ENCODE measurements at places on chromosomes 6 and 20.

DNA sequence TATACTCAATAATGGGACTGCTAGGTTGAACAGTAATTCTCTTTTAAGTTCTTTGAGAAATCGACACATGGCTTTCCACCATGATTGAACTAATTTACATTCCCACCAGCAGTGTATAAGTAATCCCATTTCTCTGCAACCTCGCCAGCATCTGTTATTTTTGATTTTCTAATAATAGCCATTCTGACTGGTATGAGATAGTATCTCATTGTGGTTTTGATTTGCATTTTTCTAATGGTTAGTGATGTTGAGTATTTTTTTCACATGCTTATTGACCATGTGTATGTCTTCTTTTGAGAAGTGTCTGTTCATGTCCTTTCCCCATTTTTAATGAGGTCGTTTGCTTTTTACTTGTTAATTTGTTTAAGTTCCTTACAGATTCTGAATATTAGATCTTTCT is 66.5 kb downstream of the STK4 start:
- no peak for DNase-seq

- DNase-seq = peak; percentile 100
These were observed 8.0 kb upstream of the IER3 start for GRCh38 chr6:30752157-30752927.

DNA sequence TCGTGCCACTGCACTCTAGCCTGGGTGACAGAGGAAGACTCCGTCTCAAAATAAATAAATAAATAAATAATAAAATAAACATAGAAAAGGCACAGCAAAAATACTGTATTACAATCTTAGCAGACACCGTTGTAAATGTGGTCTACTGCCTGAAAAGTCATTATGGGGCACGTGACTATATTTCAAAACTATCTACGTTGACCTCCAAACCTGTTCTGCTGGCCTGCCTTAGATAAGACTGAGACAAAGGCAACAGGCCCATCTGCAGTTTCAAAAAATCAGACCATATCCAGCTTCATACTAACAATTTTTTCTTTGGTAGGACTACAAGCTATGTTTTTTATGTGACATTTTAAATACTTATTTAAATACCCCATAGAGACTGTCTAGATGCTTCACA is 59.1 kb downstream of the AGPAT4 start:
- no peak for DNase-seq

DNA sequence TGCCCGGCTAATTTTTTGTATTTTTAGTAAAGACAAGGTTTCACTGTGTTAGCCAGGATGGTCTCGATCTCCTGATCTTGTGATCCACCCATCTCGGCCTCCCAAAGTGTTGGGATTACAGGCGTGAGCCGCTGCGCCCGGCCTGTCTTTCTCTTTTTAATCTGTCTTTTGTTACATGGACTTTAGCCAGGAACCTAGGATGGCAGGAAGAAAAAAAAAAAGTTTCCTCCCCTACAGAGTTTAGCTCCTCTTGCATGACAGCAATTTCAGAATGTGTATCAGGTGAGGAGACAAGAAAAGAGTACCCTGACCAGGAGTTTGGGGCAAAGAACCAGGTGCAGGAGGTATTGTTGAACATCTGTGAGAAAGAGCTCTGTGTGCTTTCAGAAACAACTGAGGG is 21.4 kb upstream of the TXLNB start:
- no peak for DNase-seq

- peak; percentile 91 for DNase-seq
These were observed 38.0 kb upstream of the NR2E1 start for GRCh38 chr6:108127826-108128225.

DNA sequence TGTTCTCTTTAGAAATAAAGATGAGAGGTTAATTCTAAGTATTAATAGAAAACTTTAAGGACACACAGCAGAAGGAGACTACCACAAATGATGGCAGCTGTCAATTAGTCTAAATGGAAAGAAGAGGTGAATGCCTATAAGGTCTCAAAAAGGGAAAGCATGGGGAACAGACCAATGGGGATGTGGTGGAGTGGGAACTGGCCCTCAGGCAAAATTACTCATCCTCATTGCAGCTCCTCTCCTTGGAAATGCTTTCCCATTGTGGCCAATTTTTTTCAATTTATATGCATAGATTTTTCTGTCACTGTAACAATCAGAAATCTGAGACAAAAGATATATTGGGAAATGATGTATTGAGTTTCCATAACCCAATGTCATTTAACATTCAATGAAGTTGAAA is 222.9 kb upstream of the DEFB112 start:
- no peak for DNase-seq

- no peak for DNase-seq
These were observed 3.9 kb upstream of the FITM2 start for GRCh38 chr20:44314870-44315269.

- peak; percentile 46 for DNase-seq
These were observed 442.1 kb downstream of the BCKDHB start for GRCh38 chr6:80548532-80548931.

GRCh38 chr20:37229357-37229756 is 32.3 kb downstream of the GHRH start:
- DNase-seq = no peak

DNA sequence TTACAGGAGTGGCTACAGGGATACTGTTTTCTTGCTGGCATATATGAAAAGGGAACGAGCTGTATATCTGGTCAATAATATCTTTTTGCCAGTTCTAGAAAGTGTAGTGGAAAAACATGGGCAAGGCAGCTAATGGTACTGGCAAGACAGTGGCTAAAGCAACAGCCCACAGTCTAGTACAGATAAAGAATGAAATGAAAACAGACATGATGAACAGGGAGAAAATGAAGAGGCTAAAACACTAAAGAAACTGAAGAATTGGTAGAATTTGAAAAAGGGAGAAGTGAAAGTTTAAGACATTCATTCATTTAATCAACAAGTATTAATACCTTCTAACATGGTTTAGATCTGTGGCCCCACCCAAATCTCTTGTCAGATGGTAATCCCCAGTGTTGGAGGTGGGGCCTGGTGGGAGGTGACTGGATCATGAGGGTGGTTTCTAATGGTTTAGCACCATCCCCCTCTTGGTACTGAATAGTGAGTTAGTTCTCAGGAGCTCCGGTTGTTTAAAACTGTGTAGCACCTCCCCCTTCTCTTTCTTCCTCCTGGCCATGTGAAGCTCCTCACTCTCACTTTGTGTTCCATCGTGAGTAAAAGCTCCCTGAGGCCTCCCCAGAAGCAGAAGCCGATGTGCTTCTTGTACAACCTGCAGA is 18.1 kb downstream of the FAM184A start:
- no peak for DNase-seq

GRCh38 chr6:160117137-160117536 is 4.5 kb upstream of the SLC22A1 start:
- no peak for DNase-seq

DNA sequence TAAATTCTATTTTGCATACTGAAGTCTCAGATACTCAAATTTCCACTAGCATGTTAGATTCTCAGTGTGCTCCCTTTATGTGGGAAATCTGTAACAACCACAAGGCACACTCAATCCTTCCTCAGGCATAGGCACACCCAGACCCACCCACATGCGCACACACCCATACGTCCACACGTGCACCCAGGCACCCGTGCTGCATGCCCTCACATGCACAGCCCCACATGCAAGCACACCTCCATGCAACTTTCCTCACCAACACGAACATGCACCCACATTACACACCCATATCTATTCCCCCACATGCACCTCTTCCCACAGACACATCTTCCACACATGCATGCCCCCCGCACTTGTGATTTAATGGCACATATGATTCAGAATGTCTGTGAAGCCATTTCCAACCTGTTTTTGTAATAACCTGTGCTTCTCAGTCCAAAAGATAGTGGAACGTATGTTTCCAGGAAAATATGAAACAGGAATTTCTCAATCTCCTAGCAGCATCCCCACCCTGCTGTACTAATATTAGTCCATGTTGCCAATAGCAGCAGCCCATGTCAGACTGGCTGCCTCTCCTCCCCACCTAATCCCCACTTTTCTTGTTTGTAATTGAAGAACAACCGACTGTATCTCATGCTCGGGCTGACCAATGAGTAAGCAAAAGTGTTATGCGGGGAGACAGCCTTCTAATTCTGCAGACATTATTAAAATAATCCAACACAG is 11.3 kb upstream of the CYP24A1 start:
- no peak for DNase-seq

DNA sequence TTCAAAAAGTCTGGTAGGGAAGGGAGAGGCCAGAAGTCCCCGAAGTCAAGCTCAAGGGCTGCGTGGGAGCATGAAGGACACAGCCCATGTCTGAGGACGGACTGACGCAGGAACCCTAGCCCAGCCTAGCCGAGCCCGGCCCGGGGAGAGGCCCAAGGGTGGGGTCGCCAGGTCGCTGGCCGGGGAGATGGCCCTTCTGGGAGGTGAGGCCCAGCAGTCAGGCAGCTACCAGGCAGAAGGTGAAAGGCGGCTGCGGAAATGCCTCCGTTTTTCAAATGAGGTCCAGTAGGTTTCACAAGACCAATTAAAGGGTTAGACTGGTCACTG is 44.6 kb downstream of the WDR27 start:
- no peak for DNase-seq

GRCh38 chr6:165231581-165232561 is 77.5 kb downstream of the C6orf118 start:
- DNase-seq = peak; percentile 6

- DNase-seq = no peak
These were observed 120.6 kb downstream of the GRM4 start for GRCh38 chr6:34025112-34025807.

GRCh38 chr20:63061771-63062100 is 55.0 kb upstream of the BHLHE23 start:
- no peak for DNase-seq

DNA sequence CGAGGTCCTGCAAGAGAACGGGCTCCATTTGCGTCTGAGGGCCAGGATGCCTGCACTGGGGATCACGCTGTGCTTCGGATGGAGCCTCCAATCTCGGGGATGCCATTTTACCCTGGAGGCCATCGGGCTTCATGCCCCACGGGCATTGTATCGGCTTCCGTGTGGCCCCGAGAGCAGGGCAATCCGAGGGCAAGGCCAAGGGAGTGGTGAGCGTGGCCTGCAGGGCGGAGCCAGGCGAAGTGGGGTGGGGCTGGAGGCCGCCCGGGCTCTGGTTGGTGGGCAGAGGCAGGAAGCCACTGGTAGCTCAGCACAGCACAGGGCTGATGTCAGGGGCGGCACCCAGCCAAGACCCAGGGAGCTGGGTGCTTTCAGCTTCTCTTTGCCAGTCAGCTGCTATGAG is 57.5 kb upstream of the BHLHE23 start:
- DNase-seq = no peak

GRCh38 chr20:53657732-53658131 is 64.1 kb upstream of the ZNF217 start:
- no peak for DNase-seq

GRCh38 chr6:156639009-156639721 is 138.0 kb upstream of the ARID1B start:
- peak; percentile 25 for DNase-seq
